ENCODE measurements at places on chromosomes 13 and 19.

DNA sequence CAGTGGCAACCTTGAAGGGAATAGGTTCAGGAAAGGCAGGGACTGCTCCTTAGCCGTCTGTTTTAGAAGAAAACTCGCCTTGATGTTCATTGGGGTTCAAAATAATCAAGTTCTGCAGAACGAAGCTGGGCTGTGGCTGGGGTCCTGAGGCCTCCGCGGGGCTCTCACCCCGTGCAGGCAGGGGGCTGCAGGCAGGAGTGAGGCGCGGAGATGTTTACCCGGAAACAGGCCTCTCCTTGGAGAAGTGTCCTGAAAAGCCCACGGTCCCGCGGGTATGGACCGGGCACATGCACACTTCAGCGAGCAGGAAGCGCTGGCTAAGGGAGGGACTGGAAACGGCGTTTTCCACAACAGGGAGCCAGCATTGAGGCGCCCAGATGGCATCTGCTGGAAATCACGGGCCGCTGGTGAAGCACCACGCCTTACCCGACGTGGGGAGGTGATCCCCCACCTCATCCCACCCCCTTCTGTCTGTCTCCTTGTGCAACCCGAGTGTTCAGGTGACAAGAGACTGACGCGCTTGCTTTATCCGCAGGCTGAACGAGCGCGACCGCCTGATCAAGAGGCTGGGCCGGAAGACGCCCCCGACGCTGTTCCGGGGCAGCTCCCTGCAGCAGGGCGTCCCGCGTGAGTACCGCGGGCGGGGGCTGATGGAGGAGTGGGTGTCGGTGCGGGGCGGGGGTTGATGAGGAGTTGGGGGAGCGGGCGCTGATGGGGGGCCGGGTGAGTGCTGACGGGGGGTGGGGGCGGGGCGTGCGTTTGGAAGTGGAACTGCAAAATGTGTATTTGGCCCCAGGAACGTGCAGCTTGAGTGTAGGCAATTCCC is 39.6 kb downstream of the SHISA2 start:
- no peaks in the 10 kb centered on the region for H3K36me3 ChIP-seq
- peaks cover 3% of the 10 kb centered on the region for H3K4me1 ChIP-seq
- H3K27me3 ChIP-seq: peaks cover 4% of the 10 kb centered on the region
- DNase-seq: no peak

DNA sequence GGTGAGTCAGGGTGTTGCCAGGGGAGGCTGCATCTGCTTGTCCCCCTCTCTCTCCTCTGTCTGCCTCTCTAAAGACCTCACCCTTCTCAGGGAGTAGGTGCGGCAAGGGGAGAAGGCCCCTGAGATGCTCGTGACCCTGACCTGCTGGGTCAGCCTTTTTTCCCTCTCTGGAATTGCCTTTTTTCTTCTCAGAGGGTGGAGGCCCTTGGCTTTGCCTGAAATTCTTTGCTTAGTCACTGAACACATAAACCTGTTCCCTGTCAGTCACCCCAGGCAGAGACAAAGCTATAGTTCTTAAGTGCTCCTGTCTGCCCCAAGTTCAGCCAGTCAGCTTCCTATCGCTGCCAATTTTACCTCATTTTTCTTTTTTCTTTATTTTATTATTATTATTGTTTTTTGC is 35.2 kb upstream of the PEG3 start:
- H3K4me1 ChIP-seq: no peaks in the 10 kb centered on the region
- H3K27me3 ChIP-seq: no peaks in the 10 kb centered on the region
- no peak overlapping the region for H3K4me3 ChIP-seq
- H3K27ac ChIP-seq: no peak overlapping the region

- H3K4me3 ChIP-seq: no peak overlapping the region
- no peak overlapping the region for H3K27ac ChIP-seq
- H3K4me1 ChIP-seq: no peaks in the 10 kb centered on the region
- H3K27me3 ChIP-seq: peaks cover 11% of the 10 kb centered on the region
- no peaks in the 10 kb centered on the region for H3K36me3 ChIP-seq
- DNase-seq: no peak
Observed at GRCh38 chr13:110291286-110291685, 15.7 kb downstream of the COL4A1 start.

- H3K4me3 ChIP-seq: no peak overlapping the region
- H3K4me1 ChIP-seq: no peaks in the 10 kb centered on the region
- DNase-seq: no peak
- H3K27me3 ChIP-seq: no peaks in the 10 kb centered on the region
Observed at GRCh38 chr13:73025217-73026012, 33.4 kb upstream of the KLF5 start.

GRCh38 chr13:23381866-23382265 is 51.6 kb downstream of the SACS start:
- H3K27ac ChIP-seq: no peak overlapping the region
- no peaks in the 10 kb centered on the region for H3K36me3 ChIP-seq
- peaks cover 51% of the 10 kb centered on the region for H3K4me1 ChIP-seq
- DNase-seq: no peak

DNA sequence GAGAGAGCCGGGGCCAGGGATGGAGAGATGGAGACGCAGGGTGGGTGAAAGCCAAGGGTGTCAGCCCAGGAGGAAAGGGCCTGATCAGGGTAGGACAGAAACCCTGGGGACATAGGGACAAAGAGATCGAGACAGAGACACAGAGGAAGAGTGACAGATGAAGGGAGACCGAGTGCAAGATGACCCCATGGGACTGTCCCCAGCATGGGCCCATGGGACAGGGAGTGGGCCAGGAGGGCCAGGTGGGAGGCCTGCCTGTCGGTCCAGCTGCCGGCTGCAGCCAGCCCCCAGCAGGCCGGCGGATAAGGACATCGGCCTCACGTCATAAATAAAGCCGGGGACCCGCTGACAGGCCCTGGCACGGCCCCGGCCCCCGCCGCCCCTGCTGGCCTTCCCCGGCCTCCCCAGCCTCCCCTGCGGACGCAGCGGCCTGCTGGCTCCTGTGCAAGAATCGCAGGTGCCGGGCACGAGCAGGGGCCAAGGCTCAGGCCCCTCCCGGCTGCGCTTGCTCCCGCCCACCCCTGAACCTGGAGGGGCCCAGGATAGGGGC is 6.3 kb downstream of the REX1BD start:
- H3K27ac ChIP-seq: peak overlapping the region; percentile 92
- H3K4me1 ChIP-seq: peaks cover 48% of the 10 kb centered on the region
- DNase-seq: no peak
- peaks cover 35% of the 10 kb centered on the region for H3K27me3 ChIP-seq

- no peaks in the 10 kb centered on the region for H3K27me3 ChIP-seq
- DNase-seq: no peak
- peaks cover 16% of the 10 kb centered on the region for H3K36me3 ChIP-seq
- H3K4me3 ChIP-seq: no peak overlapping the region
Observed at GRCh38 chr13:100608906-100609305, 20.3 kb upstream of the GGACT start.

GRCh38 chr13:109121826-109122225 is 492.4 kb downstream of the MYO16 start:
- H3K27me3 ChIP-seq: no peaks in the 10 kb centered on the region
- no peaks in the 10 kb centered on the region for H3K4me1 ChIP-seq
- DNase-seq: no peak
- H3K4me3 ChIP-seq: no peak overlapping the region
- H3K36me3 ChIP-seq: no peaks in the 10 kb centered on the region

- peak within 1 kb of the TSS; percentile 64 for H3K4me3 ChIP-seq
- peaks cover 94% of the 10 kb centered on the region for H3K27me3 ChIP-seq
- no peak for DNase-seq
Observed at GRCh38 chr19:46495786-46496099, at the start of gene PNMA8B. PNMA8B (minus strand) TSS chr19:46495867; CDS start chr19:46495465, 402 bp downstream.

DNA sequence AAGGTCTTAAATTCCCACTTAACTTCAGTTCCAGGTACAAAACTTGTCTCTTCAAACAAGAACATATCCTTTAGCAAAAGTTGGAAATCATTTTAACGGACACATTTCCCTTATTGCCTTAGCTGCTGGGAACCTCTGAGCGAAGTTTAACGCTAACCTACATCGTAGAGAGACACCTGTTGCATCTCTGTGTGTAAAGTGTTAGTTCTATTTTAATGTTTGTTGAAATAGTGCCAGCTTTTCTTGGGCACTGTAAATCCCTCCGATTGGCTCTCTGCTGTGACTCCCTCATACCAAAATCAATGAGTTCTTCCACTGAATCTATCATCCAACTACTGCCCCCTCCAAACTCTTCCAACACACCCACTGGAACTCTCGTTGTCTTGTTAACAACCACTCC is 2.3 kb upstream of the HIF3A start:
- H3K27me3 ChIP-seq: peaks cover 54% of the 10 kb centered on the region
- H3K27ac ChIP-seq: no peak overlapping the region
- peaks cover 2% of the 10 kb centered on the region for H3K4me1 ChIP-seq
- DNase-seq: no peak

DNA sequence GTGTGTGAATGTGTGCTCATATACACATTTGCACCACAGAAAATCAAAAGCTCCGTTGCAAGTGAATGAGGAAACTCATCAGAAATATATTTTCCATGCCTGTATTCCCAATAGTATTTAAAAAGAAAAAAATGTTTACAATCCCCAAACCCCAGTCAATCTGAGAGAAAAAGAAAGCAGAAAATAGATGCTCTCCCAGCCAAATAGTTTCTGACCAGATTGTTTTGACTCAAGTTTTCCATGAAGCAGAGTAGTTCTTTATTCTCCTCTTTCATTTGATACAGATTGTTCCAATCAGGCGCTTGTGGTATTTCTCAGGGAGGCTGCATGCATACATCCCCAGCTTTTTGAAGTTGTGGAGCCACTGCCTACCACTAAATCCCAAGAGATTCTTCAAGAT is 110.6 kb downstream of the STARD13 start:
- no peaks in the 10 kb centered on the region for H3K27me3 ChIP-seq
- no peaks in the 10 kb centered on the region for H3K36me3 ChIP-seq
- no peak for DNase-seq
- no peaks in the 10 kb centered on the region for H3K4me1 ChIP-seq

DNA sequence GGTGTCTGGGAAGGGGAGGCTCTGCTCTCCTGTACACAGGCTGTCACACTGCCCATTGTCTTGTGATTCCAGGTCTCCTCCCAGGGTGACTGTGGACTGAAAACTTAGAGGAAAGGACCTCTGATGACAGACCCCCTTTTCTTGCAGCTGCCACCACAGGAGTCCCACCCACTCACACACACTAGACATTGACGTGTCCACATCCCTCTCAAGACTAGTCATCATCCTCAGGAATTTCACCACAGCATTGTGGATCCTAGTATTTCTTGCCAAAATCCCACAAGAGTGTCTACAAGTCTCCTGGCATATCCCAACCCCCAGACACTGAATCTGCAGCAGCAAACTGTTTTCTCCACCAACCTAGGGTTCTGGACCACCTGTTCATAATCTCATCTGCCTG is 5.3 kb downstream of the ZNF85 start:
- no peak overlapping the region for H3K4me3 ChIP-seq
- peaks cover 8% of the 10 kb centered on the region for H3K4me1 ChIP-seq
- no peak overlapping the region for H3K27ac ChIP-seq
- no peak for DNase-seq
- no peaks in the 10 kb centered on the region for H3K27me3 ChIP-seq

DNA sequence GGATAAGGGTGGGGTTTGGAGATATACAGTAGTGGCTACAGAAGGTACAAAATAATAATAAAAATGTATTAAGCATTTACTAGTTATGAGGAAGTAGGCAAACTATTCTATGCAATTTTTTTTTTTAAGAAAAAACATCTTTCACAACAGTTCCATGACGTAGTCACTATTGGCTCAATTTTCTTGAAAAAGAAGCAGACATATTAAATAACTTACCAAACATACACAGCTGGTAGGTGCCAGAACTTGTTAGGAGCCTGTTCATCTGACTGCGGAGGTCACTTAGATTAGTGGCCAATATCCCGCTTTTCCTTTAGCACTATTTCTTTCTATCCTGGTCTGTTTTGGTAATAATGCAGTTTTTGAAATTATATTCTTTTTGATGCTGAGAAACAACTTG is 593.5 kb downstream of the KCTD12 start:
- no peaks in the 10 kb centered on the region for H3K27me3 ChIP-seq
- H3K4me1 ChIP-seq: no peaks in the 10 kb centered on the region
- no peaks in the 10 kb centered on the region for H3K36me3 ChIP-seq

- peak within 1 kb of the TSS; percentile 98 for H3K4me3 ChIP-seq
- H3K27ac ChIP-seq: peak within 1 kb of the TSS; percentile 98
- peaks cover 23% of the 10 kb centered on the region for H3K36me3 ChIP-seq
- peaks cover 11% of the 10 kb centered on the region for H3K27me3 ChIP-seq
- peaks cover 41% of the 10 kb centered on the region for H3K4me1 ChIP-seq
Observed at GRCh38 chr19:49085020-49085867, at the start of gene SNRNP70. SNRNP70 (plus strand) TSS chr19:49085451; CDS start chr19:49086415, 964 bp downstream.

GRCh38 chr13:101406791-101407190 is 9.5 kb downstream of the NALCN start:
- H3K4me1 ChIP-seq: no peaks in the 10 kb centered on the region
- no peaks in the 10 kb centered on the region for H3K36me3 ChIP-seq
- no peaks in the 10 kb centered on the region for H3K27me3 ChIP-seq
- no peak overlapping the region for H3K4me3 ChIP-seq
- no peak overlapping the region for H3K27ac ChIP-seq

DNA sequence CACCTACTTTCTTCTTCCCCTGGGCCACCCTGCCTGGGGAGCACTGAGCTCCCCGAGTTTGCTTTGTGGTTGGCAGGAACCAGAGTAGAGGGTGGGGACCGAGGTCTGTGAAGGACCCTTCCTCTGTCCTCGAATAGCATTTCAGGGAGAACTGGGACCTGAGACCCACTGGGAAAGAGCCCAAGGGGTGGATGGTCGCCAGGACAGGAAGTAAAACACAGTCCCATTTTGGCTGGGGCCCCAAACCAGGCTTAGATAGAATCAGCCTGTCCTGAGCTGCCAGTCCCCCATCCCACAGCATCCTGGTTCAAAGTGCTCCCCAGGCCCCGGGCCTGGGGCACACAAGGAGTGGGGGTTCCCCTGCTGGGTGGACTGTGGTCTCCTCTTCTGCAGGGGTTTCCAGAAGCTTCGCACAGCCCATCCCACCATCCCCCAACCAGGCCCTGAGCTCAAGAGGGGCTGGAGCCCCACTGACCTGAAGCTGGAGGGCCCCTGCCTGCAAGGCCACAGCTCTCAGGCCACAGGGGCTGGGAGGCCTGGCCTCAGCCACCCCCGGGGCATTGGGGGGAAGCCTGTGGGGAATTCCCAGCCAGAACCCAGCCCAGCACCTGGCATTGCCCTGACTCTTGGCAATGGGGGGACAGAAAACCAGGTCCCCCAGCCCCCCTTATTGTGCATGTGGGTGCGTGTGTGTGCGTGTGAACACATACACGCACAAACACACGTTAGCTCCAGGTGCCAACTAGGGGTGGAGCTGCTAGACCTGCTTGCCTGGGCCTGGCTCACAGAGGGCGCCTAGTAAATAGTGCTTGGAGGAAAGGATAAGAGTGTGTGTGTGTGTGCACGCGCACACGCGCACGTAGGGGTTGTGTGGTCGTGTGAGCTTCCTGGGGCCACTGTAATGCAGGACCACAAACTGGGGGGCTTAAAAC is 995 bp upstream of the MKNK2 start:
- peaks cover 11% of the 10 kb centered on the region for H3K36me3 ChIP-seq
- peaks cover 45% of the 10 kb centered on the region for H3K4me1 ChIP-seq
- peak overlapping the region; percentile 83 for H3K4me3 ChIP-seq
- H3K27ac ChIP-seq: peak overlapping the region; percentile 96

GRCh38 chr13:51063909-51064308 is 47.2 kb downstream of the C13orf42 start:
- no peak overlapping the region for H3K27ac ChIP-seq
- H3K4me1 ChIP-seq: peaks cover 7% of the 10 kb centered on the region
- DNase-seq: no peak
